ENCODE measurements at places on chromosomes 5 and 9. TPM values are rescaled to one million over a fixed set of nuclear protein-coding genes. Genes with fewer than 3 reads are reported as not detected.

GRCh38 chr5:138635265-138635664 is 60.1 kb upstream of the HSPA9 start:
- H3K4me1 ChIP-seq = no peaks in the 10 kb centered on the region
- no peak overlapping the region for H3K27ac ChIP-seq
- H3K4me3 ChIP-seq = no peak overlapping the region
- no peak for DNase-seq

GRCh38 chr9:76572151-76572550 is 113.2 kb downstream of the GCNT1 start:
- no peak overlapping the region for H3K27ac ChIP-seq
- H3K4me3 ChIP-seq = peak overlapping the region; percentile 37
- H3K27me3 ChIP-seq = no peaks in the 10 kb centered on the region
- H3K36me3 ChIP-seq = no peaks in the 10 kb centered on the region

DNA sequence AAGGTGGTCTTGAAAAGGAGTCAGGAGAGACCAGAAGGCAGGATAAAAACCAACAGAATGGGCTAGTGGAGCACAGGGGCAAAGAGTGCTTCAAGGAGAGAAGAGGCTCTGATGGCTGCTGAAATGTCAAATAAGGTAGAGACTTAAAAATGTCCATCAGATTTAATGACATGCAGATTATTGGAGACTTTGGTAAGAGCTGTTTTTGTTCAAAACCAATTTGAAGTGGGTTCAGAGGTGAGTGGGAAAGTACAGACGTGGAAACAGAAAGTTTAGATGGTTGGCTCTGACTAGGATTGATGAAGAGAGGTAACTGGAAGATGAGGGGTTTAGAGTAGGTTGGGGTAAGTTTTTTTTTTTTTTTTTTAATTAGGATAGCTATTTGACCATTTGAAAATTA is 14.1 kb downstream of the SLC25A46 start:
- H3K4me3 ChIP-seq = peak overlapping the region; percentile 60
- peak overlapping the region; percentile 81 for H3K27ac ChIP-seq
- no peak for DNase-seq
- H3K27me3 ChIP-seq = no peaks in the 10 kb centered on the region

GRCh38 chr9:126219648-126220063 is 107.0 kb upstream of the MVB12B start:
- H3K27me3 ChIP-seq = peaks cover 60% of the 10 kb centered on the region
- no peaks in the 10 kb centered on the region for H3K36me3 ChIP-seq
- no peak overlapping the region for H3K27ac ChIP-seq
- DNase-seq = no peak
- no peaks in the 10 kb centered on the region for H3K4me1 ChIP-seq

DNA sequence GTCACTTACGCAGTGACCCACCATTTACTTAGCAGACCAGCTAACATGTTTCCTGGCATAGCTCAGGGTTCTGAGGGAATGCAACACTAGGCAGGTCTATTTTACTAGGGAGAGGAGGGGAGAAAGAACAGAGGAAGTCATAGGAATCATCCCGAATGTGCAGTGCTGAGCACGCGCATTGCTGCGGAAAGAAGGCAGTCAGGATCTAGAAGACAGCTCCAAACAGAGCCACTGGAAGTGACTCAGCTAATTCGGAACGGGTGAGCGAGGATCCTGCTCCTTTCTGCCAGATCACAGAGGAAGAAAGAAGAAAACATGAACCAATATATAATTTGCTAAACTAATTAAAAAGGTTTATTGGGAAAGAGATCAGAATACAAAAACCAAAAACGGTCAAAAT is 339.8 kb downstream of the EFNA5 start:
- no peaks in the 10 kb centered on the region for H3K36me3 ChIP-seq
- DNase-seq = no peak
- no peak overlapping the region for H3K27ac ChIP-seq
- H3K27me3 ChIP-seq = peaks cover 5% of the 10 kb centered on the region
- H3K4me1 ChIP-seq = no peaks in the 10 kb centered on the region

GRCh38 chr5:6427694-6428093 is 21.0 kb upstream of the UBE2QL1 start:
- no peaks in the 10 kb centered on the region for H3K36me3 ChIP-seq
- no peak overlapping the region for H3K27ac ChIP-seq
- no peaks in the 10 kb centered on the region for H3K4me1 ChIP-seq
- H3K4me3 ChIP-seq = no peak overlapping the region

SLC45A2 gene
- total RNA-seq = not detected

AIF1L gene
- 0.55 TPM for total RNA-seq

MCCC2 gene
- 60.0 TPM for total RNA-seq

IFNK gene
- not detected for total RNA-seq

C1QTNF3 gene
- 1.7 TPM for total RNA-seq

TMC1 gene
- not detected for total RNA-seq

GADD45G gene
- total RNA-seq = 18.4 TPM
